ENCODE measurements at places on chromosomes 7 and 10. TPM values are rescaled to one million over a fixed set of nuclear protein-coding genes. Genes with fewer than 3 reads are reported as not detected.

GRCh38 chr7:96800122-96800521, 90.5 kb upstream of the SEM1 start:
- no peak for DNase-seq

GRCh38 chr7:27300421-27300820, 57.8 kb downstream of the EVX1 start:
- DNase-seq: no peak

The DHTKD1 gene
- 22.3 TPM for total RNA-seq

GRCh38 chr10:26085549-26085948, 131.0 kb upstream of the GAD2 start:
- no peak for DNase-seq

The OR6V1 gene
- total RNA-seq: not detected

The STYXL1 gene
- 28.4 TPM for total RNA-seq

The MGAM2 gene
- 2.6 TPM for total RNA-seq

- no peak for DNase-seq
These were observed 79.2 kb downstream of the RBM20 start for GRCh38 chr10:110723224-110723891.

DNA sequence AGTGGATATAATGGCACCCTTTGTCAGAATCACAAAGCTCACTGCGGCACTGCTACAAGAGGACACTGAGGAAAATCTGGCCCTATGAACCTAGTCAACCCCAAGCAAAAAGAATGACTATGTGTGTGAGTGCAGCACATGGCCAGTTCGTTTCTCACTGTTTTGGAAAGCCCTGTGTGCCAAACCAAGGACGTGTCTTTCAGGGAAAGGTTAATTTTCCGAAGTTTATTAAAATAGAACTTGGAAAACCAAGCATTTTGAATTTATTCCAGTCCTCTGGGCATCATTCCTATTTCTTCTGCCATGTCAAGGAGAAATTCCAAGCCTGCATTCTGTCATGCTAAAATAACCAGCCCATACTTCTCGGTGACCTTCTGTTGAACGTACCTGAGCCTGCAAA, 471.8 kb downstream of the PLXDC2 start:
- DNase-seq: no peak

DNA sequence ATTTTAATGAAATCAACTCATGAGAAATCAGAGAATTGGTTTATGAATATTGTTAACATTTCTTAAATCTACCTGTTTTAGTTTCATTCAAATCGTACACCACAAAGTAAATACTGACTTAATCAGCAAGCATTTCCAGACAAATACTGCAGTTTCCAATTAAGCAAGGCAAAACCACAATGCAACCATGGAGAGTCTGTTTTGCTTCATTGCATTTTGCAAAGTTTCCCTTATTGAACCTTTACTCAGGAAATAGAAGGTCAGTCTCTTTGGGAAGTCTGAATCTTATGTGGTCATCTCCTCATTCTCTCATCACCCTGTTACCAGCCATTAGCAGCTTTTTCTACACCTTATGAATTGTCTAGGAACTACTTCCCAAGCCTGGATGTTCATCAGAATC, 400.5 kb downstream of the IPMK start:
- no peak for DNase-seq

DNA sequence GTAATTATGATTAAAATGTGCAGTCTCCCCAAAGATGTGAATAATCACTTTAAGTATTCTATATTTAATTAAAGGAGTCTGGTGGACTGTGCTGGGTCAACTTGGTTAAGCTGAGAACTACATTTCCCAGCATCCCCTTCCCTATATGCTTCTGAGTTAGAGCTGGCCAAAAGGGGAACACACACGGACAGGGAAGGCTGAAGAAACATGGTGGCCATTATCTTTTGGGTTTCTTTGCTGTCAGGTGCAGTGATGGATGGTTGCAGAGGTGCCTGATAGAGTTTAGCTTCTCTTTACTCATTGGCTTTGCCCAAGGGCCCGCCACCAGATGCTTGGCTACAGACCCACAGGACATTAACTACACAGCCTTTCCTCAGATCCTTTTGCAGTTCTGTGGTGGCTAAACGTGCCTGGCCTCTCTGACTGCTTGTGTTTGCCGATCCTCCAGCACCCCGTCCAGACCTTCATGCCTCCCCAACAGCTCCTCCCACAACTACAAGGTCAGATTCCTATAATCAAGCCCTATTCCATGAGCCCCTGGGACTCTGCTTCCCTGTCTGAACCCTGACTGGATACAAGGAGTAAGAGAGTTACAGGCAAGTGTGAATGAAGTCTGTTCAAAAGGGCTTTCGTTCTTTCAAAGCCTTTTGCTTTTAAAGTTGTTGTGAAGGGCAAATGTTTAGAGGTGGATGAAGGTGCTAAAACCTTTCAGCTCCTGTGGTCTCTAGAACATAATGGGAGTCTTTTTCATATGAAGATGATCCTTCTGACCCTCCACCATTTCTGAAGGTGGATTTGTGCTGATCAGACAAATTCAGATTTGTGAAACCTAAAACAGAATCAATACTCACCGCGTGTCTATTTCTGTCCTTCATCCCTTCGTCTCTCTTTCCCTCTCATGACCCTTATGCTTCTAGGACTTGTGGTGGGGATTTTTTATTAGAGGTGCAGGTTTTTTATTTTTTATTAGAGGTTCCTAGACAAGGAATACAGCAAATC, 21.5 kb downstream of the BUB3 start:
- DNase-seq: no peak

DNA sequence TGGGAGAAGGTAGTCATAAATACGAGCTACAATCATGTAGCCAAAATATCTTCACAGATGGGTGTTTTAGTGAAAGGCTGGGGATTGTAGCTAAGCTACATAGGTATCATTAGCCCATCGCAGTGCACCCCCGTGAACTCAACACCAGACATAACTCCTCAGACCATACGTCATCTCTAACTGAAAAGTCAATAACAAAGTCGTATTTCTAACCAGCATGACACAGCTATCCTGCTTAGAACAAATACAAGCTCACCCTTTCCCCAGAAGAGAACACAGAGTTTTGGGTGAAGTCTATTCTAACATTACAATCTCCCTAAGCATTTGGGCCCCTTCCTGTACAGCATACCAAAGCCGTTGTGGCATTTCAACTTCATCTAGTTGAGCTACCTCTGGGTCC, 636.6 kb upstream of the DPP6 start:
- no peak for DNase-seq

- no peak for DNase-seq
These were observed 23.1 kb downstream of the PLAU start for GRCh38 chr10:73934074-73934473.

The ADAM22 gene
- 1.8 TPM for total RNA-seq

- DNase-seq: no peak
These were observed 293.6 kb downstream of the CSTF2T start for GRCh38 chr10:51405580-51406351.

- DNase-seq: no peak
These were observed 168.8 kb downstream of the TCF7L2 start for GRCh38 chr10:113118882-113119281.

DNA sequence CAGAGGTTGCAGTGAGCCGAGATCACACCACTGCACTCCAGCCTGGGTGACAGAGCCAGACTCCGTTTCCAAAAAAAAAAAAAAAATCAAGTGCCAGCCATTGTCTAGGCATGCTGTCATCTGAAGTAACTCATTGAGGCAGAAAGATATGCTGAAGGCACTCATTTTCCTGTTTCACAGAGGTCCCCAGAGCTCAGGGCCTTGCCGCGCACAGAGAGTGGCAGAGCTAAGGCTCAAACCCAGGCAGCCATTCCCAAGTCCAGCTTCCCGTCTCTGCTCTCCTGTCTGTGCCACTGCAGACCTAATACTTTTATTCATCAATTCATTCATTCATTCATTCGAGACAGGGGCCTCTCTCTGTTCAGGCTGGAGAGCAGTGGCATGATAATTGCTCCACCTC, 3.5 kb downstream of the GRIFIN start:
- no peak for DNase-seq

DNA sequence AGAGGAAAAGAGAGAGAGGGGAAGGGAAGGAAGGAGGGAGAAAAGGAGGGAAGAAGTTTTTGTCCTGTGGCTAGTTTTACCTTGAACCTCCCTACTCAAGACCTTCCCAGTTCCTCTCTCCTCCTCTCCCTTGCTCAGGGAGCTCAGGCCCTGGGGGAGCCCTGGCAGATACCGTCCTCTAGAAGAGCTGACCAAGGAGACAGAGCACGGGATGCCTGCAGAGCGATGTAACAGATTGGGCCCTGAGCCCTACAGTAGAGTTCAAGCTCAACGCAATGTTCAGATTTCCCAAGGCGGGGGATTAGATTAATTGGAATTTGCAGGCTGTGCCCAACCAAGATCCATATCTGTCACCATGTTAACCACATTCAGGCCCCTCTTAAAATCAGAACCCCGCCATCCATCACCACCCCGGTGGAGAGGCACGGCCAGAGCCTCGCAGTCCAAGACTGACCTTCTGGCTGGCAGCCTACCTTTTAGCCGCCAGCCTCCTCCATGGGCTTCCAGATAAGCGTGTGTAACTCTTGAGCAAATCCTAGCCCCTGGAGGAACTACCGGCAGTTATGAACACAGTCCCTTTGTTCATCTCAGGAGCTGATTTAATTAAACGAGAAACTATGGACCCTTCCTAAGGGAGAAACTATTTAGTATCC, 70.6 kb downstream of the KCNMA1 start:
- DNase-seq: no peak

The CYP26A1 gene
- total RNA-seq: not detected

DNA sequence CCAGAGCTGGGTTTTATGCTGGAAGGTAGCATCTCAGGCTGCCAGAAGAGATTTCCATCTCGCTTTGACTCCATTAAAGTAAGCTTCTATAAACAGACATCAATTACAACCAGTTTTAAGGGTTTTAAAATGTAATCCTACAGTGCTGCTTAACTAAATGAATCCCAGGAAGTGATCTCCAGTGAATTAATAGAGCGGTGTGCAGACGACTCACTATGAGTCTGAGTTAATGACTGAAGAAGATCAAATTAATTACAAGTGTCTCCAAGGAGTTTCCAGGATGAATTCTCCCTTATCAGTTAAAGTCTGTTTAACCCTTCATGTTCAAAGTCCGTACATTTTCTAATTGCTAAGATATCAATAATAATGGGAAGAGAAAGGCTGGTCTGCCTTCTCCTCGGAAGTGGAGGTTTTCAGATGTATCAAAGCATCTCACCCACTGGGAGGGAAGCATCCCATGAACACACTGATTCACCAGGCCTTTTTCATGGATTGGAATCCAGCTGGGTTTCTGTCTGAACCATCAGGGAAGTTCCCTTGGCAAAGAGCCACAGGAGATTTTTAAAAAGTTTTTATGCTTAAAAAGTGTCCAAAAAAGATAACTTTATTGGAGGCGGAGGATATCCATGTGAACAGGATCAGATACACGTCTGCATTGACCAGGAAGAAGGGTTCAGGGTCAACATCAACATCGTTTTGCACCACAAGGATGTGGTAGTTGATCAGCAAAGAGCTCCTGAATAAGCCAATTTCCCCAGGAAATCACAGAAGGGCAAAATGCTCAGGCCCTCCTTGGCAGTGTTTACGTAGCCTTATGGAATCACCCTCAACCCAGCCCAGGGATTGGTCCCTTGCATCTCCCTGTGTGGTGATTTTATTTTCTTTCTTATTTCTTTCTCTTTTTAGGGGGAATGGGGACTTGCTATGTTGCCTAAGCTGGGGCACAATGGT, 288.2 kb downstream of the POU6F2 start:
- no peak for DNase-seq

DNA sequence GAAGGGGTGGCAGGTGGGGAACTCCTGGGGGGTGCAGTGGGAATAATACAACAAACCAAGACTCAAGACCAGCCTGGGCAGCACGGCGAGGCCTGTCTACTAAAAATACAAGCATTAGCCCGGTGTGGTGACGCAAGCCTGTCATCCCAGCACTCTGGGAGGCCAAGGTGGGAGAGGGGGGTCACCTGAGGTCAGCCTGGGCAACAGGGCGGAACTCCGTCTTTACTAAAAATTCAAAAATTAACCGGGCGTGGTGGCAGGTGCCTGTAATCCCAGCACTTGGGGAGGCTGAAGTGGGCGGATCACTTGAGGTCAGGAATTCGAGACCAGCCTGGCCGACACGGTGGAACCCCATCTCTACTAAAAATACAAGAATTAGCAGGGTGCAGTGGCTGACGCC, 48.4 kb upstream of the ELFN1 start:
- DNase-seq: no peak

DNA sequence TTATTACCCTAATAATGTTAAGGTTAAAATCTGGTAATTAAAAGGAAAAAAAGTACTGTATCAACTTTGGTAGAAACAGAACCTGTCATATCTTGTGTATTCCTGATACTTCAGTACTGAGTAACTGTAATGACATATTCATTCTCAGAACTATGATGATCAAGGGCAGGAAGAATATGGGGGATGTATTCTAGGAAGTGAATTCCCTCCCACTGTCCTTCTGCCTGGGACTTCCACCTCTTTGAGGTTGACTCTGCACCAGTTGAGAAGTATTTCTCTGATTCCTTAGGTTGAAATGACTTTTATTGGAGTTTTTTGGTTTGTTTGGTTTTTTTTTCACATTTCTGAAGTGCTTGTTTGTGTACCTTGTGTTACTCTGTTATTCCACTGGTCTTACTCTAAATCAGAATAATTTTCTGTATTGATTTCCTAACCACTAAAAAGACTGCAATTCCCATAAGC, 36.9 kb downstream of the WASL start:
- no peak for DNase-seq

DNA sequence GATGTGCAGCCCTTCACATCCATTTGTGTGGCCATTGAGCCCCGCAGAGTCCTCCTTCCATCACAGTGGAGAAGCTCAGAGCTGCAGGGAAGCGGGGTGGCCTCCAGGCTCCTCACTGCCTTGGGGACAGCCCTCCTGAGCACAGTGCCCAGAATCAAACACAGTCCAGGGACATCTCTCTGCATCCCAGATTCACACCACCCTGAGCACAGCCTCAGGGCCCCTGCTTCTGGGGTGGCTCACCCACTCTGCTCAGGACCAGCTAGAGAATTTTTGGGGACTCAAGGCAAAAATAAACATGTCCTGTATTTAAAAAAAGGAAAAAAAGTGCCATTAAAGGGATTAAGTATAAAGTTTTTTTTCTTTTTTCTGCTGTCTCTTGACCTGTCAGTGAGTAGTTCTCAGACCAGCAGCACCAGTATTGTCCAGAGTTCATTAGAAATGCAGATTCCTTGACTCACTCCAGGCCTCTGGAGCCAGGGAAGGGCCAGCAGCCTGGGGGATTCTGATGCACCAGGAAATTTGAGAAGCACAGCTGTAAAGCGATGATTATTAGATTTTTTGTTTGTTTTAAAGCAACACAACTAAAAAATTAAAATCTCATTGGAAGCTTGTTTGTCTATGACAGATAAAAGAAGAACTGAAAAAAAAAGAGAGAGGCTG, 61.6 kb downstream of the ARHGAP22 start:
- DNase-seq: no peak

The STEAP1B gene
- total RNA-seq: not detected

The INMT gene
- total RNA-seq: 18.8 TPM

The ICA1 gene
- 26.4 TPM for total RNA-seq

DNA sequence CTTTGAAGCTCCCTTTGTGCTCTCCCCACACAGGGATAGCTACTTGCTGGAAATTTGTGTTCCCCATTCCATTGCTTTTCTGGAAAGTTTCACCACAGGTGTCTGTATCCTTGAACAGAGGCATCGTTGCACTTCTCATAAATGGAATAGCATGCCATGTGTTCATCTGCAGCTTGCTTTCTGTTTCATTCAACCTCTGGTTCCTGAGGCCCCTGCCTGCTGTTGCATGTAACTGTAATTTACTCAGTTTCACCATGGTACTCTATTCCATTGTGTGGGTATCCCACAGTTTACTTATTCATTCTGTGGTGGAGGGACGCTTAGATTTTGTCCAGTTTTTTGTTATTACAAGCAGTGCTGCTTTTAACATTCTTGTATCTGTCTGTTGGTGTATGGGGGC, 32.0 kb downstream of the EEPD1 start:
- DNase-seq: no peak
